ENCODE measurements at places on chromosomes 2 and 18.

- DNase-seq = no peak
Measured at GRCh38 chr2:136171223-136171622, 53.3 kb upstream of the CXCR4 start.

GRCh38 chr18:46243095-46243494 is 138.9 kb downstream of the HAUS1 start:
- DNase-seq = no peak

DNA sequence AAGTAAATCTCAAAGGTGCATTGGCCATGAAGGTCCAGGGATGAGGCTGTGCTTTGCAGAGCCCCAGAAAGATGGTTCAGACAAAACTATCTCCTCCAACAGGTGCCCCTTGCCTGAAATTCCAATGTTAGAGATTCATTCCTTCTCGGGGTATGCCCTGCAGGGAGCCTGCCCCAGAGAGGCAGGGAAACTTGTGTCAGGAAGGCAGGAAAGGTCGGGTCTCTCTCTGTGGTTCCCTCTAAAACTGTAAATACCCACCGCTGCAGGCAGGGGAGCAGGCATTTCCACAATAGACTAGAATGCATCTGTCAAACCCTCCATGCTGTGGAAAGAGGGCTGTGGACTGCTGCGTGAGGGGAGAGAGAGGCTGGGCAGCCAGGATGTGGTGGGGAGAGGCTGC is 207.8 kb upstream of the SMAD2 start:
- no peak for DNase-seq

DNA sequence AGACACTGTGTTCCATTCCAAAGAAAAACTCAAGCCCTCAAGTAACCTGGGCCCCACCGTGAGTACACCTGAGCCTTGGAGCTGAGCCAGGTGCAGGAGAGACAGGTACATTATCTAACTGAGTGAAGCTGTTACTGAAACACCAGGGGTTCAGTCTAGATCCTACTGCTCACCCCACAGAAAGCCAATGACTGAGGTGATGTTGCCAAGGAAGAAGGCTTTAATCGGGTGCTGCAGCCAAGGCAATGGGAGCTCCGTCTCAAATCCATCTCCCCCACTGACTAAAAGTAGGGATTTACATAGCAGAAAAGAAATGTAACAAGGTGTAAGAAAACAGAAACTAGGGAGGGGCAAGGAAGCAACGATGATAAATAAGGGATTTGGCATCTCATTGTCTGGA is 15.2 kb upstream of the SLC14A1 start:
- DNase-seq = no peak

DNA sequence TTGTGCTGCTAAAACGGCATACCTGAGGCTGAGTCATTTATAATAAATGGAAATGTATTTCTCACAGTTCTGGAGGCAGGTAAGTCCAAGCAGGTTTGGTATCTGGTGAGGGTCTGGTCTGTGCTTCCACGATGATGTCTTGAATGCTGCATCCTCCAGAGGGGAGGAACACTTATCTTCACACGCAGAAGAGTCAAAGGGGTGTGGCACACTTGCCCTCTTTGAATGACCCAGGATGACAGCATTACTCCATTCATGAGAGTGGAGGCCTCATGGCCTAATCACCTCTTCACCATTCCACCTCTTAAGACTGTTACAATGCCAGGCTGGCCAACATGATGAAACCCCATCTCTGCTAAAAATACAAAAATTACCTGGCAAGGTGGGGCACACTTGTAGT is 61.0 kb downstream of the NCAPH start:
- no peak for DNase-seq

DNA sequence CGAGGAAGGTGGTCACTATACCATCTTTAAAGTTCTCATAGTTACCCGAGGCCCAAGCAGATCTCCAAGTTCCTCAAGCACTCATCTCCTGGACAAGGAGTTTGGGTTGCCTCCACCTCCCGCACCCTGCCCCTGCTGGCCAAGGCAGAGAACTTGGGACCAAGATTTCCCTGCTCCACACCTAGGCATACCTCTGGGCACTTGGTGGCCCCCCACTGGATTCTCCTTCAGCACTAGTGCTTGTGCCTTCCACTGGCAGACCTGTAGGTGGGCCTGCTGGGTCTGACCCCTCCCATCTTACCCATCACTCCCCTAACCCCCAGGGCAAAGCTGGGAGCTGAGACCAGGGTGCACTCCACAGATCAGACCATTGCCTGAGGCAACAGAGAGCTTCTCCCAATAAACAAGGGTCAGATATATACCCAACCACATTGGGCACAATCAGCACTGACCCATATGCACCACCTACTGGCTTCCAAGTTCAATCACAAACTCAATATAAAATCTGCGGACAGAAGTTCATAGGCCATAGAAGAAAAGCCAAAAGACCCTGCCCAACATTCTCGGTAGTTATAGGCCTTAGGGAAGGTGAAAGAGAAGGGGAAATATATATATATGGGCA is 244.2 kb downstream of the EXOC6B start:
- no peak for DNase-seq

DNA sequence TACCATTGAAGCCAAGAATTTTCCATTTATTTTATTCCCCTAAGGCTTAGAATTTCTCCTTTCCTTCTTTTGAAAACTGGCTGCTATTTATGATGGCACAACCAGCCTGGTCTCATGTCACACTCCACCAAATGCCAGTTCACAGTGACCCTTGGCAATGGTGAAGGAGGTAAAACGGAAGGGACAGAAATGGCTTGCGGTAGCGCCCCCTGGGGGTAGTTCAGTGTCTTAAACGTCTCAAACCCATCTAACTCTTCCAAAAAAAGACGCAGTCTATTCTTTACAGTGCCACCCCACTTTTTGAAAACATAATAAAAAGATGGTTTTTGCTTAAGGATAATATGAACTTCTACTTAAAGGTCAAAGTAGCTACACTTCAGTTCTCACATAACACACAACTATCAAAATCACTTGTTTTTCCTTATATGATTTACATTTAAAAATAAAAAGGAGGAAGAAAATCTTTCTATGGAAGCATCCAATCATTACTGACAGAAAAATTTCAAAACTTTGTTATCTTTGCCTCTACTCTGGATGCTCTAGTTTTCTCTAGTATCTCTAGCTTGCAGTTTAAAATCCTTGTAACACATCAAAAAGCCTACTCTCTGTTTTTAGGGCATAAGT is 28.0 kb downstream of the PNO1 start:
- DNase-seq = no peak

- no peak for DNase-seq
Measured at GRCh38 chr18:7958081-7958896, 391.2 kb downstream of the PTPRM start.
